ENCODE measurements at places on chromosomes 3 and 15.

GRCh38 chr15:40069178-40070165, 30.5 kb upstream of the SRP14 start:
- no peak for DNase-seq

GRCh38 chr3:141680620-141681389, 57.3 kb upstream of the RNF7 start:
- DNase-seq = peak; percentile 4

GRCh38 chr3:143963946-143964345, 7.7 kb upstream of the DIPK2A start:
- DNase-seq = no peak

- no peak for DNase-seq
These were observed 21.0 kb downstream of the THSD4 start for GRCh38 chr15:71136159-71136783.

DNA sequence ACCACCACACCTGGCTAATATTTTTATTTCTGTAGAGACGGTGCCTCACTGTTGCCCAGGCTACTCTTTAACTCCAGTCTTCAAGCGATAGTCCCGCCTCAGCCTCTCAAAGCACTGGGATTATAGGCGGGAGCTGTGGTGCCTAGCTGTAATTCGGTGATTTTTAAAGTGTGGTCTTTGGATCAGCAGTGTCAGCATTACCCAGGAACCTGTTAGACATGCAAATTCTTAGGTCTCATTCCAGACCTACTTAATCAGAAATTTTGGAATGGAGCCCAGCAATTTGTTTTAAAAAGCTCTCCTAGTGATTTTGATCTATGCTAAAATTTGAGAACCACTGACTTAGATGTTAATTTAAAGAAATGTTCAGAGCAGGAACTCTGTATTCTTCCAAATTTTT, 51.9 kb downstream of the GOLM2 start:
- DNase-seq = no peak

- no peak for DNase-seq
These were observed 112.6 kb downstream of the TCF12 start for GRCh38 chr15:57031082-57031481.

- DNase-seq = no peak
These were observed 58.8 kb downstream of the ASB7 start for GRCh38 chr15:100661156-100661555.

- no peak for DNase-seq
These were observed 81.9 kb downstream of the MITF start for GRCh38 chr3:69821133-69821532.

DNA sequence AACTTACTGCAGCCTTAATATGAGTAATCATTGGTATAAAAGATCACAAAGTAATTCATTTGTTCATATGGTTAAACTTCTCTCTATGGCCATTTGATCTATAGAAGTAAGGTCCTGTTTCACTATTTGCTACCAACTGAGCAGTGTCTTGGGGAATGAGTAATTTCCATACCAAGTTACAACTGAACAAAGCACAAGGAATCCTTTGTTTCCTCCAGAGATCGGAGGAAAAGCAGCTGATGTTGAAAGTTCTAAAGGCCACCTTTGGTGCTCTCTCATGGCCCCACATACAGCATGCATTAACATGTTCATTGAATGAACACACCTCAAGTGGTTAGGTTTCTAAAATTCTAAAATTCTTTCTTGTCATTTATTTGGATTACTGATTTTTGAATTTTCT, 7.1 kb upstream of the CNTN3 start:
- no peak for DNase-seq

GRCh38 chr3:79497447-79498111, 270.2 kb downstream of the ROBO1 start:
- DNase-seq = no peak

DNA sequence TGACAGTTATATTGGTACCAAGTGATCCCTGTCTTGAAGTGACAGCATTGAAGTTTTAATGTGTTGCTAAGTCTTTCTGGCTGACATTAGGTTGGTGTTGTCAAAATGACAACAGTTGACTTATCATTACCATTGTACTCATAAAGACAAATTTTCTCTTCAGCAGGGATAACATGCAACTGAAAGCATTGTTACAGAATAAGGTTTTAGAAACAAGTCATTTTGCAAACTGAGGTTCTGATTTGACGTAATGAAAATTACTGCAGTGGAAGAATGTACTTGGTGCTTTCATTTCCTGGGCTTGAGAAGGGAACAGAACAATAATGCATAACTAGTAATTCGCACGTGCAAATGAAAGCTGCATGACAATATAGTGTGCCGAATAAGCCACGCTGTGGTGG, 75.1 kb downstream of the MOBP start:
- no peak for DNase-seq

DNA sequence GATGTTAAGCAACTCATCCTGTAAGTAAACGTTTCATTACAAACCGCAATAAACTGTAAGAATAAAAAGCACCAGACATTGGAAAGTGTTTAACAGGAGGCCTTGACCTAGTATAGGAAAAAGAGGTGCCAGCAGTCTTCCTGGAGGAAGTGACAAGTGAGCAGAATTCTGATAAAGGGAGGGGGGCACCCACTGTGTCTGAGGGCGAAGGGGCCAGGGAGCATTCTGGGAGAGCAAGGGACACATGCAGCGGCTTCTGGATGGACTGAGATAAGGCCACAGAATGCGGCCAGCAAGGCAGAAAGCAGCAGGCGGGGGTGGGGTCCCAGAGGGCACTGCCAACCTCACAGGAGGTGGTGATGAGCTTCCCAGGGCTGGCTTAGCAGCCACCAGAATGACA, 80.2 kb downstream of the MTHFS start:
- no peak for DNase-seq

DNA sequence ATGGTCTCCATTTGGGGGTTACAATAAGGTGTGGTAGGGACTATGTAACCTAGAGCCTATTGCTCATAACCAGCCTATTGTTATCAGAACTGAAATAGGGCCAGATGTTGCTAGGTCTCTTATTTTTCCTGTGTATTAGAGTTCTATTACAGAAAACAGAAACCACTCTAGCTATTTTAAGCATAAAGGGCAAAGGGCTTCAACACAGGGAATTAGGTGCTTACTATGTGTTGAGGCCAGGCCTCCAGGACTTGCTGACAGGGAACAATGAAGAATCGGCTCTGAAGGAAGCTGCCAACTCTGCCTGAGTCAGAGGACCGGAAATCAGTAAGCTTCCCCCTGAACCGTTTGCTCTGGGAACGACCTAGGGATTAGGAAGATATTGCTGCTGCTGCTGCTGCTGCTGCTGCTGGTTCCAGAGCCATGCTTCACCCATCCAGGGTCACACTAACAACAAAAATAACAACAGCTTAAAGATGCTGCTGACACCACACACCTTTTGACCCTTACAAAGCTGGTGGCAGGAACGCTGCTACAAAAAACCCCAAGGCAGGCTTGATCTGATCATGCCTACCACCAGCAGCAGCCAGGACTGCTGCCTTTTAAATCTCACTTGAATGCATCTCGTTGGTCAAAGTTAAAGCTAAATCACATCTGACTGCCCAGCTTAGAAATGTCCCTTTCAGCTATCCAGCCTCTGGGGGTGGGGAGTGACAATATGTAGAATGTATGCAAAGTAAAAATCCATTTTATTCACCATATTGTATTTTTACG, 276.9 kb upstream of the IL12A start:
- DNase-seq = no peak

All from CD4-positive, alpha-beta T cell treated with Interleukin-12 subunit alpha and Interleukin-12 subunit beta, for 1 hour (primary cell).